ENCODE measurements at places on chromosomes 16 and 17.

- DNase-seq = no peak
Observed at GRCh38 chr17:72373910-72374741, 253.3 kb downstream of the SOX9 start.

DNA sequence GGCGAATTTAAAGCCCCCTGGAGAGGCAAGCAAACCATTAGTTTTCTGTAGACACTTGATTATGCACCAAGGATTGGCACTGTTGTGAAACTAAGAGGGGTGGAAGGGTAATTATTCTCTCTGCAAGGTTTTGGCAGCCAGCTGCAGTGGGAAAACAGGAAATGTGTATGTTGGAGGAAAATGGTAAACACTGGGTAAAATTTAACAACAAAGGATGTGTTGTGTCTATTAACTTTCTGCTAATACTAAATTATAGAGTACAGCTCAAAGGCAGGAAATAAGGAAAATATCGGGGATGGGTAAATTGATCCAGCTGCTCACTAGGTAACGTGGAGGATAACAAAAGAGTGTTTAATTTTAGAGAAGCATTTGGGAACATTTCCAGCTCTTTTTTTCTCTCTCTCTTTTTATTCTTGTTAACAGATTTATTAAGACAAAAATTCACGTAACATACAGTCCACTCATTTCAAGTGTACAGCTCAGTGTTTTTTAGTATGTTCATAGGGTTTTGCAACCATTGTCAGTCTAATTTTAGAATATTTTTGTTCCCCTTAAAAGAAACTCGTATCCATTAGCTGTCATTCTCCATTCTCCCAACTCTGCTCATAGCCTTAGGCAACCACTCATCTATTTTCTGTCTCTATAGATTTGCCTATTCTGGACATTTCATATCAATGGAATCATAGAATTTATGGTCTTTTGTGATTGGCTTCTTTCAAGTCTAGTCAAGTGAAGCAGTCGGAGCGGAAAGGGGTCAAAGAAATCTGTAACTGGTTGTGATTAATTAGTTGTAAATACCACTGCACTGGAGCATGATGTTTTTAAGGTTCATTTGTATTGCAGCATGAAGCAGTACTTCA, 41.8 kb downstream of the TANGO6 start:
- DNase-seq = no peak

DNA sequence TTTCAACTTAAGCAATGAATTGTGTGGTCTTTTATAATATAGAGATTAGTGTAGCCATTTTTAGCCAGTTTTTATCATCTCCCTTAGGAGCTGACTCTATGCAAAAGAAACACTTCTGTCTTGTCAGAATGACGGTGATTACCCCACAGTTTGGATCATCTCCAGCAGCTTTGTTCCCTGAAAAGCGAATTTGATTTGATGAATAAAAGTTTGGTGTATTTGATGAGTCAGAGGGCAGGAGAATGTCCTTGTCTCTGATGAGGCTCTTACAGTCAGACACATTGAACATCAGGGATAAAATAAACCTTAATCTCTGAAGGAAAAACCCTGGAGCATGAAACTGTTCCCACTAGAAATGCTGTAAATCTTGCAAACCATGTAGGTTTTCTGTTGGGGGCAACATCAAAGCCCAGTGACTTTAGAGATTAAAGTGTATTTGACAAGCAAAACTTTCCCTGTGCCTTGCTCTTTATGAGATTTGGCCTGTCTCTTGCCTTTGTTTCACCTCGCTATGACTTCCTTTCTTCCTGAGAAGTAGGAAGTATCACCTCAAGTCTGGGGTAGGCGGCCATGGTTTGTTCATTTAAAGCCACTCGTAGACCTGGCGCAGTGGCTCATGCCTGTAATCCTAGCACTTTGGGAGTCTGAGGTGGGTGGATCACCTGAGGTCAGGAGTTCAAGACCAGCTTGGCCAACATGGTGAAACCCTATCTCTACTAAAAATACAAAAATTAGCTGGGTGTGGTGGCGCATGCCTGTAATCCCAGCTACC, 209.3 kb downstream of the FTO start:
- DNase-seq = no peak

GRCh38 chr16:1501630-1502029, 8.5 kb downstream of the TELO2 start:
- DNase-seq = no peak

DNA sequence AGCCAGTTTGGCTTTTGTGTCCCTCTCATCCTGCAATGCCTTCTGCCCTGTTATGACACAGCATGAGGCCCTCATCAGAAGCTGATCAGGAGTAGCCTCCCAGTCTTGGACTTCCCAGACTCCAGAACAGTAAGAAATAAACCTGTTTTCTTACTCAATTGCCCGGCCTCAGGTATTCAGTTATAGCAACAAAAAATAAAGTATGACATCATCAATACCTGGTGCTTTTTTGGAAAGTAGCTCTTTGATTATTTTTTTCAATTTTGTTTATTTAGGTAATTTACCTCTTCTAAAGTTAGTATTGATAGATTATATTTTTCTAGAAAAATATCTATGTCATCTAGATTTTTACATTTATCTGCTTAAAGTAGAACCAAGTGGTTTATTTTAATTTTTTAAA, 112.8 kb upstream of the CES5A start:
- no peak for DNase-seq

DNA sequence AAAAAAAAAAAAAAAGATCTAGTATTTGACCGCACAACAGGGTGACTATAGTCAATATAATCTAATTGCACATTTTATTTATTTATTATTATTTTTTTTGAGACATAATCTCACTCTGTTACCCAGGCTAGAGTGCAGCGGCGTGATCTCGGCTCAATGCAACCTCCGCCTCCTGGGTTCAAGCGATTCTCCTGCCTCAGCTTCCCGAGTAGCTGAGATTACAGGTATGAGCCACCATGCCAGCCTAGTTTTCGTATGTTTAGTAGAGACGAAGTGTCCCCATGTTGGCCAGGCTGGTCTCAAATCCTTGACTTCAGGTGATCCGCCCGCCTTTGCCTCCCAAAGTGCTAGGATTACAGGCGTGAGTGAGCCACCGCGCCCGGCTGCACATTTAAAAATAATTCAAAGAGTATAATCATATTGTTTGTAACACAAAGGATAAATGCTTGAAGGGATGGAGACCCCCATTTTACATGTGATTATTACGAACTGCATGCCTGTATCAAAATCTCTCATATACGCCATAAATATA, 794 bp downstream of the ANKS3 start:
- no peak for DNase-seq

DNA sequence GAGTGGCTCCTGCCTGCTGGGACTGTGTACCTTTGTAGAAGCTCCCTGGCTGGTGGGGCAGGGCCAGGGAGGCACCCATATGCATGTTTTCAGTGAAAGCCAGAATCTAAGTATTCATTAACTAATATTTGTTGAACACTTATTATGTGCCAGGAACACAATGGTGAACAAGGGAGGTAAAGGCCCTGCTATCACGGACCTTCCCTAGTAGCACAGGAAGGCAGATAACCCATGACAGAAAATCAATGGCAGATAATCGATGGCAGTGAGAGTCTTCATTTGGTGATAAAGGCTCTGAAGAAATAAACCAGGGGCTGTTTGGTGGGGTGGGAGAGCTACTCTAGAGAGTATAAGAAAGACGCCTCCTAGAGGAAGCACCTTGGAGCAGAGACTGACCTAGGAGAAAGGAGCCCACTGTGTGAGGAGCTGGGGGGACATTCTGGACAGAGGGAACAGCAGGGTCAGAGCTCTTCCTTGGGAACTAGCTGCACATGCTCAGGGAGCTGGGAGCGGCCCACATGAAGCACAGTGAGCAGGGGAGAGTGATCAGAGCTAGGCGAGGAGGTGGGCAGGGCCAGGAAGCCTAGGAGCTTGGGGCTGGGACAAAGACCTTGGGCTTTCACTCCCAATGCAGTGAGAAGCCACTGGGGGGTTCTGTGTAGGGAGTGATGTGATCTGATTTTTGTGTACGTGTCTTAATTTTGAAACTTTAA, 78.5 kb downstream of the SPECC1 start:
- no peak for DNase-seq

DNA sequence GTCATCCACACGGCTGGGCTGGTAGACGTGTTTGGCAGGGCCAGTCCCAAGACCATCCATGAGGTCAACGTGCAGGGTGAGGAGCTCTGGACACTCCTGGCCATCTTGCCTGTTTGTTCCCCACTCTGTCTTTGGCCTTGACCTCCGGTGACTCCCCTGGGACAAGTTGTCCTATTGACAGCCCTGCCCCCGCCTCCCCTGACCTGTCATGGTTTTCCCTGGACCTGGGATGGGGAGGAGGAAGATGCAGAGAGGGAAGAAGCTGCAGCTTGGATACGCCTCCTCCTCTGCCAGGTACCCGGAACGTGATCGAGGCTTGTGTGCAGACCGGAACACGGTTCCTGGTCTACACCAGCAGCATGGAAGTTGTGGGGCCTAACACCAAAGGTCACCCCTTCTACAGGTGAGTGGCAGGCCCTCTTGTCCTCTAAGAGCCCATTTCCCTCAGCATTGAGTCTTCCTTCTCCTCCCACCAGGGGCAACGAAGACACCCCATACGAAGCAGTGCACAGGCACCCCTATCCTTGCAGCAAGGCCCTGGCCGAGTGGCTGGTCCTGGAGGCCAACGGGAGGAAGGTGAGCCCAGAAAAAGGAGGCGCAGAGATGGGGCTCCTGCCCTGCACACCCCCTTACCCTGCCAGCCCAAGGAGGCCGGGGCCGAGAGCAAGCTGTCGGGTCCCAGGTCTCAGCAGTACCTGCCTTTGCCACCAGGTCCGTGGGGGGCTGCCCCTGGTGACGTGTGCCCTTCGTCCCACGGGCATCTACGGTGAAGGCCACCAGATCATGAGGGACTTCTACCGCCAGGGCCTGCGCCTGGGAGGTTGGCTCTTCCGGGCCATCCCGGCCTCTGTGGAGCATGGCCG, 1.4 kb downstream of the HSD3B7 start:
- no peak for DNase-seq

DNA sequence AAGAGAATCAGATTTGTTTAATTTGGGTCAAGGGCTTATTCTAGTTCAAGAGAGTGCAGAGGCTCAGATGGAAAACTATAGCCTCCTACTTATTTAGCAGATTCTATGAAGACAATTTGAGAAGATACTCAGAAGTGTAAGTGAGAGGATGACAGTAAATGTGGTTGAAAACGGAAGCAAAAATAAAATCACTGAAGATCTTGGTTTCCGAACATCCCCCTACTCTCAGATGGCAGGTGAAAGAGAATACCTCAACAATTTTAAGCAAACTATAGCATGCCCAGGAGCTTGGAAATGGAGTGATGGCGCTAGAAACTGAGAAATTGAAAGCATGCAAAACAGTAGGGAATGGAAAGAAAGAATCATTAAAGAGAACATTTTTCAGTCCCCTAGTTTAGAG, 705.5 kb upstream of the CDH8 start:
- DNase-seq = no peak

GRCh38 chr16:3874242-3874641, 6.3 kb downstream of the CREBBP start:
- DNase-seq = no peak

DNA sequence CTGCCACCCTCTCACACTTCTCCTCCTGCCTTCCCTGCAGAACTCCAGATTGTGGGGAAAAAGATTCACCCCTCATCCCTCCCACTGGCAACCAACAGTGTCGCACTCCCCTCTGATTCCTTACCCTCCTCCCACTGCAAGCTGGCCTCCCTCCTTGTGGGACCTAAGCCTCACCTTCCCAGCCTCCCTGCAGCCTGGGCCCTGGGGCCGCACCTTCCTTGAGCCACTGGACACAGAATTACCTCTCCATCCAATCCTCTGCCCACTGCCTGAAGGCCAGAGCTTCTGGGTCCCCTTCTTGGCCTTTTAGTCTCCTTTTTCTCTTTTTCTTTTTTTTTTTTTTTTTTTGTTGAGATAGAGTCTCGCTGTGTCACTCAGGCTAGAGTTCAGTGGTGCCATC, 33.9 kb downstream of the NGFR start:
- no peak for DNase-seq

- peak; percentile 29 for DNase-seq
Observed at GRCh38 chr16:23408823-23409298, 44.1 kb downstream of the COG7 start.

DNA sequence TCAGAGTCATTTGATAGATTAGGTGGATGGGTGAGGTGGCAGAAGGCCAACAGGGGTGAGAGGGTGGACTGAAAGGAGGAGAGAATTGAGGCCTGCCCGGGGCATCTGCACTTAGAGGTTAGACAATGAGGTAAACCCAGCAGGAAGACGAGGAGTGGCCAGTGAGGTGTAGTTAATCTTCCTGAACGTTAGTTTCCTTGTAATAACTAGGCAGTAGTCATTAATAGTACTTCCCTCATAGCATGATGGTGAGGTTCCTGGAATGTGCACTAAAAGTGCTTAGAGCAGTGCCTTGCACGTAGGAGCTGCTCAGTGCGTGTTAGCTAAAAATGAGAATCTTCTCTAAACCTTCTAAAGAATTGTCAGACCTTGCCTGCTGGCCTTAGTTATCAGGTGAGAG, 13.5 kb upstream of the KSR1 start:
- DNase-seq = no peak

GRCh38 chr16:74290356-74290755, 6.3 kb upstream of the PSMD7 start:
- no peak for DNase-seq

DNA sequence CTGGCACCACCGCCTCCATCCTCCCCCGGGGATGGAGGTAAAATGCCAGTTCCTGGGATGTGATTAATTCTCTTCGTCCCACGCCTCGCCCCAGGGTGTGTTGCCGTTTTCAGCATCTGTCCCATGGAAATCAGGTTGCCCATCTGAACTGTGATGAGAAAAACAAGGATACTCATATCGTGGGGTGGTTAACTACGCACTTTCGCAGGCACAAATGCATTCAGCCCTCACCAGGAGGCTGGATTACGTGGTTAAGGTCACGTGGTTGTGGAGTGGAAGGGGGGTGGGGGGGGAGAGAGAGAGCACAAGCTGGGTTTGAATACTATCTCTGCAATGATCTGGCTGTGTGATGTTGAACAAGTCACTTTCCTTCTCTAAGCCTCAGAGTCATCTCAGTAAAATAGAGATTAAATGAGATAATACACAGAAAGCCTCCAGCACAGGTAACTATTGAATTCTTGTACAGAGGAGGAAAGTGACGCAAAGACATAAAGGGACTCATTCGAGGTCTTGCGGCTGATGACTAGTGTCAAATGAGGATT, 74.7 kb downstream of the BMERB1 start:
- no peak for DNase-seq

- DNase-seq = no peak
Observed at GRCh38 chr17:78324391-78325075, 35.3 kb downstream of the SOCS3 start.
